GM23248 (cell line): ENCODE measurements at places on chromosomes 7 and 10.

DNA sequence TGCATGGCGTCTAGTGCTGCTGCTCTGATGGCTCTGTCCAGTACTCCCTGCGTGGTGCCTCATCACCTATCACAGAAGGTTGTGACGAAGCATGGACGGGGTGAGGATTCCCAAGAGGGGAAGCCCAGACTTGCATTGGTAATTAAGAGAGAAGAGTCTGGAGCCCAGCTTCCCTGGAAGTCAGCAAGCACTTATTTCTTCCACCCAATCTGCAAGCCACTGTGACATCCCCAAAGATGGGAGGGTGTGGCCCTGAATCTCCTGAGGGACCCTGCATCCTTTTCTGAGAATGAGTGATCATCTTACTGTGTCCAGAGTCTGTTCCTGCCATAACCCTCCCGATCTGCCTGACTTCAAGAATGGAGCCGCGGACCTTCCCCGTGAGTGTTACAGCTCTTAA, 166.7 kb downstream of the PTPN20 start:
- DNase-seq = no peak

DNA sequence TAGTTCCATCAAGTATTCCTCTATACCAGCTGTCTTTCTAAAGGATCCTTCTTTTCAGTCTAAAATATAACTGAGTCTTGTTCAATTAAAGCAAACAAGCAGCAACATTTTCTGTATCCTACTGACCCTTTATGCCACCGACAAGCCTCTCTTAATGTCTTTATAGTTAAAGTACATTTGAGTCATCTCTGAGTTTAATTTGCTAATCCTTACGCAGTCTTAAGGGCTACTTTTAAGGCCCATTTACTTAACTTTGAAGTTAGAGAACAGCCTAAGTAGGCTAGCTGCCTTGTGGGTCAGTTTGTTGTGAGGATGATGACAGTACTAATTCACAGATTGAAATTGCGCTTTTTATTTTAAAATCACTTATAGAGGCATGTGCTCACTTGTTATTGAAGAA, 265.5 kb upstream of the FERD3L start:
- DNase-seq = no peak

GRCh38 chr7:66296557-66296956, 91.4 kb downstream of the TPST1 start:
- peak; percentile 77 for DNase-seq

DNA sequence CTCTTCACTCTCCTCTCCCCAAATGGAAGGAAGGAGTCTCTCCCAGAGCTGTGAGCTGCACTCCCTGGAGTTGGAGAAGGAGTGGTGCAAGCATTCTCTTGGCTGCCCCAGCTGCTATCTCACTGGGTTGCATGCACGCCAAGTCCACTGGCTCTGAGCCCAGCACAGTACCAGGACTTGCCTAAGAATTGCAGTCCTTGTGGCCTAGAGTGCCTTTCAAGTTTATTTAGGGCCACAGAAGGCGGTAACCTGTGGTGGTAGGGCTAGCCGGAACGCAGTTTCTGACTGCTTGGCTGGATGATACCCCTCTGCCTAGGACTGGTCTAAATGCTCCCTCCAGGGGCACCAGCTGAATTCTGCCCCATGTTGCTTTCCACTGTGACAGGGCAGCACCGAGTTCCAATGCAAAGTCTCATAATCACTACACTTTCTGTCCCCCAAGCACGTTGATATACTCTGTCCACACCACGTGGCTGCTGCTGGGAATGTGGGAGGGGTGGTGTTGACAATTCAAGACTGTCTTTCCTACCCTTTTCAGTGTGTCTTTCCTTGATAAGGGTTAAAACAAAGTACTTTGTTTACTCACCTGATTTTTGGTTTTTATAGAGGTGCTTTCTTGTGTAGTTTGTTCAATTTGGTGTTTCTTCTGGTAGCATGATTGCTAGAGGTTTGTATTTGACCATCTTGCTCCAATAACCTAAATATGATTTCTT, 57.0 kb downstream of the PHTF2 start:
- DNase-seq = peak; percentile 19

- no peak for DNase-seq
Observed at GRCh38 chr7:55048221-55048859, 29.5 kb downstream of the EGFR start.

DNA sequence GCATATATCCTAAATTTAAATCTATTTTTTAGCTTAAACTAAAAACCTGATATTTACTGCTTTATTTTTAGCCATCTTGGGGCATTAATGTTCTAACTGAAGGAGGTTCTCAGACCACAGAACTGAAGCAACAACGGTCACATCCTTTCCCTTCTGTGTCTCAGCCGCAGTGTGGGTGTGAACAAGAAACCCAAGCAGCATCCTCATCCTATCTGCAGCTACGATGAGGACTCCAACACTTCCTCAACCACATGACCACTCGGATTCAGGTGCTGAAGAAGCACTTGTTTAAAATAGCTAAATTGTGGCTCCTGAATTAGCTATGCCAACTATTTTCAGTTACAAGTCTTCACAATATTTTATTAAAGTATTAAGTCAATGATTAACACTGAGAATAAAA, 5.3 kb downstream of the ESYT2 start:
- DNase-seq = peak; percentile 71

- no peak for DNase-seq
Observed at GRCh38 chr10:76998451-76998850, 639.2 kb downstream of the KCNMA1 start.

GRCh38 chr7:91557789-91558404, 293.7 kb downstream of the FZD1 start:
- peak; percentile 92 for DNase-seq

DNA sequence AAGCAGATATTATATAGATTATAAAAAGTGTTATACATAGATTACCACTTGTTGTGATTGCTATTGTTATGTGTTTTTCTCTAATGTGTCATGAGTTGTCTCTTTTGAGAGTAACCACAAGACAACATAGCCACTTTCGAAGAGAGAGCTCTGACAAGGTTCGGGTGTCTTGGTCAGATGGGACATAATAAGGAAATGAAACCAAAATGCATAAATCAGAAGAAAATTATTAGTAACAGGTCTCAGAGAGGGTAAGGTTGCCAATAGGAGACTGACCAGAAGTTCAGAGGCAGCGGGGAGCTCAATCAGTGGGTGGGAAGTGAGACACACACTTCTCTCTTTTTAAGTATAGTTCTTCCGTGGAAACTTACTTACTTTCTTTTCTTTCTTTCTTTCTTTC, 639.2 kb upstream of the POT1 start:
- no peak for DNase-seq

DNA sequence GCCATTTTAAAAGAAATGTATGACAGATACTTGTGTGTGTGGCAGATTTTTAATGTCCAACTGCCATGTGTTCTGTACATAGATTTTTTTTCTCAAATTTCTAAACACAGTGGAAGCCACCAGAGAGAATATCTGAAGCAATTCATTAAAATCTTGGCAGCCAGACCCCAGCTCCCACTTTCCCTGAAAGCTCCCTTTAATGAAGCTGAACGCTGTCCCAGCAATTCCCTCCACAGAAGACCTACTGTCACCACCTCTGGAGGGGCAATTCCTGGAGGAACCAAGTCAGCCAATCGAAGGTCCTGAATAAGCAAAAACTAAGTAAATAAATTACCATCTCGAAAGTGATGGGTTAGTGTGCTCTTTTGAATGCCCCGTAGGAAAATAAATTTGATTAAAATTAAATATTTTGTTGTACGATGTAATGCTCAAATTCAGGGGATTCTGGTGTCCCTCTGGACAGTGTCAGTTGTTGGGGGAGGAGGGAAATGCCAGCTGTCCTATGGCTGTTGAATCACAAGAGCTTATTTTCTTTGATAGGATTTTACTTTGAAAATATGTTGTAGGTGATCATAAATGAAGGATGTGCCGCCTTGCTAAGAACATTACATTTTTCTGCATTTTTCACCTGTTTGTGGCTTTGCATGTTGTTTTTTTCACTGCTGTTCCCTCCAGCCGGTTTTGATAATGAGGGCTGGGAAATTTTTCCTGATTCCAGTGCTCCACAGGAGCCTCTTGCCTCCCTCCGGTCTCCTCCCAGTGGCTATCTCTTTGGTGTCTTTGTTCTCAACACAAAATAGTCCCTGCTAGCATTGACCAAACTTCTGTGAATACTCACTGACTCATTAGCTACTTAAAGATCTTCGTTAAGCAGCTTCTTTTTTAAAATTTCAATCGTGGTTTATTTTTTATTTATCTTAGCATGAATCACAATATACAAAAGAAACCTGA, 9.2 kb upstream of the GSAP start:
- DNase-seq = peak; percentile 70

- DNase-seq = no peak
Observed at GRCh38 chr7:8640671-8641070, 207.3 kb downstream of the NXPH1 start.

GRCh38 chr10:103557455-103557854, 64.0 kb downstream of the NEURL1 start:
- no peak for DNase-seq

DNA sequence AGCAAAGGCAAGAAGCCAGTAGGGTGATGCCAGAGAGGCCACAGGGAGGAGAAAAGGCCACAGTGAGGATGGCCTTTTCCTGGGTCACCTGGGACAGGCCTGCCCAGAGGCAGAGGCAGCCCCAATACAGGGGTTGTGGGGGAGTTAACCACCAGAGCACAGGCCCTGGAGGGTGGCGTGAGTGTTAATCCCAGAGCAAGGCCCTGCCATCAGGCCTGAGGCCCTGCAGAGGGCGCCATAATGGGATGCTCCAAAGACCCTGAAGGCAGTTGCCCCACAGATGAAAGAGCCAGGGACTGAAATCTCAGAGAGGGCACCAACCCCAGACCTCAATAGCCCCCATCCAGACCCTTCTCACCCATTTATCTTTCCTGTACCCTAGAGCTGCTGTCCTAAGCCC, 23.9 kb downstream of the SLC13A4 start:
- no peak for DNase-seq

GRCh38 chr10:45000752-45001380, at the start of gene ZNF22:
Gene ZNF22, plus strand, starts transcription at chr10:45000923. Its CDS starts 2,446 bp downstream, at chr10:45003369.
- peak; percentile 87 for DNase-seq

GRCh38 chr7:1678571-1679325, 8.7 kb downstream of the ELFN1 start:
- DNase-seq = no peak

DNA sequence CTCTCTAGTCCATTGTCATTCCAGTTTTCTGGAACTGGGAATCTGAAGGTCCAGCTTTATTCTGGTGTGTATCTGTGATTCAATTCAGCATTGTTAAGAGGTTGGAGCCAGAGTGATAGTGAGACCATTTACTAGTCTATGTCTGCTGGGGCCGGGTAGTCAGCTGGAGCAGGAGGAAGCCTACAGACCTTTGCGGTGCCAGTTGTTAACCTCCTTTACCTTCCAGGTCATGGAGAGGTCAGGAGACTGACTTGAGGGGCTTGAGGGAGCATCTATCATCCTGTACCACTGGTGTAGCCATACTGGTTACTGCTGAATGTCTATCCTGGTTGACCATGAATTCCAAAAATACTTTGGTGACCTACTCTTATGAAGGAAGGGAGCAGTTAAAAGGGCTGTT, 9.2 kb upstream of the CSTF2T start:
- no peak for DNase-seq

DNA sequence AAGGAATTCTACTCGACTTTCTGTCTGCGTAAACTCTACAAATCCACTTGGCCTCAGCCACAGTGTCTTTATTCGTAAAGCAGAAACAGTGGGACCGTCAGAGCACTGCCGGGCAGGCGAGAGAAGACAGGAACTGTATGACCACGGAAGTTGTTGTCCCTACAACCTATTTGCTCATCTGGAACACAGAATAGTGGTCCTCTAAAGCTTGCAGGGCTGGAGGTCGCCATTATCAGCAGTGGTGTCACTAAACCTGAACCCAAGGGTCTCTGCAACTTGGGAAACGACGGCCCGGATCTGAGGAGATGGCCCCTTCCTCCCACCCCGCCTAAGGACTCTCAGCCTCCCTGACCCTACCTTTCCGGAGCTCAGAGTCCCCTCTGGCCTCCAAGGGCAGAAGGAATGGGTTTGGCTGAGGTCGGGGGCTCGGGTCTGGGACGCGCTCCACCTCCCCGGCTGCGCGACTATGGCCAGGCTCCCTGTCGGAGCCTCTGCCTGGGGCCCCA, 442 bp downstream of the STYXL1 start:
- peak; percentile 53 for DNase-seq

- no peak for DNase-seq
Observed at GRCh38 chr7:119578116-119578515, 694.9 kb upstream of the KCND2 start.

- no peak for DNase-seq
Observed at GRCh38 chr7:81869670-81870069, 99.8 kb upstream of the HGF start.
